Fibroblast of skin of back (primary cell): ENCODE measurements at places on chromosomes 13 and 19.

GRCh38 chr13:104766319-104766718 lies 1700.1 kb upstream of the SLC10A2 start:
- DNase-seq, result no peak

DNA sequence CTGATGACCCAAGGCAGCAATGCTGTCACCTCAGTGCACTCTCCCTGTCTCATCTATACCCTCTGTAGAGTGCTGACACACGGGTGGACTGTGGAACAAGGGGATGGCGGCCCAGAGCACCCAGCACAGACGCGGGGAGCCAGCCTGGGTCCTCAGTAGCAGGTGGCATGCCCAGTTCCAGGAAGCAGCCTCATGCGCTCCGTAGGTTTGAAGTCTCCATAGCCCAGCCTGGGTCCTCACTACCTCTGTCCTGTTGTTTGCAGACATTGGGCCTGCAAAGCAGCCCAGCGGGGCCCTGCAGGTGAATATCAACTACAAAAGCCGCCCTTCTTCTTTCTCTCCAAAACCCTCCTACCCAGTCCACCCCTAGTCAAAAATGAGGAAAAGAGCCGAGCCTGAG lies 5.0 kb upstream of the SLC7A9 start:
- no peak for DNase-seq

GRCh38 chr13:25062479-25062878 lies 33.5 kb upstream of the PABPC3 start:
- no peak for DNase-seq

DNA sequence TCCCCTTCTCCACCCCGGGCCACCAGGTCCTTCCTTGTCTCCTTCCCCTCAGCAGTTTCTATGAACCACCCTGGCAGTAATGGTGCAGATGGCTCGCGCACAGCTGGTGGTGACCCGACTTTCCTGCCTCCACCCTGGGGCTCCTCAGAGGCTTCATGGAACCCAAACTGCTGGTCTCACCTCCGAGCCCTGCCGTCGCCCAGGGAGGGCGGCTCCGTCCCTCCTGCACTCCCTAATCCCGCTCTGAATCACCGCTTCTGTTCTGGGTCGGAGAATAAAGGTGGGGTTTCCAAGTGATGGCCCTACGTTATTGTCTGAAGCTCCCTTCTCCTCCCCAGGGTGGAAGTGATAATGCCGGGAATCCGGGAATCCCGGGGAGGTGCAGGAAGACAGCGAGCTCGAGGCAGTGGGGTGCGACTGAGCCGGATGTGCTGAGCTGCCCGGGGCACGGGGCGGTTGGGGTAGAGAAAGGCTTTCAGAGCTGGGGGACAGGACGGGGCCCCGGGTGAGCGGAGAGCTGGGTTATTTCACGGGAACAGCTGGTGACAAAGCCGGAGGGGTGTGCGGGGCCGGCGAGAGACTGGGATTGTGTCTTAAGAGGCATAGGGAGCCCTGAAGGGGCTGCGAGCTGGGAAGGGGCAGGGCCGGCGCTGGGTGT lies 711 bp downstream of the FUT2 start:
- no peak for DNase-seq

DNA sequence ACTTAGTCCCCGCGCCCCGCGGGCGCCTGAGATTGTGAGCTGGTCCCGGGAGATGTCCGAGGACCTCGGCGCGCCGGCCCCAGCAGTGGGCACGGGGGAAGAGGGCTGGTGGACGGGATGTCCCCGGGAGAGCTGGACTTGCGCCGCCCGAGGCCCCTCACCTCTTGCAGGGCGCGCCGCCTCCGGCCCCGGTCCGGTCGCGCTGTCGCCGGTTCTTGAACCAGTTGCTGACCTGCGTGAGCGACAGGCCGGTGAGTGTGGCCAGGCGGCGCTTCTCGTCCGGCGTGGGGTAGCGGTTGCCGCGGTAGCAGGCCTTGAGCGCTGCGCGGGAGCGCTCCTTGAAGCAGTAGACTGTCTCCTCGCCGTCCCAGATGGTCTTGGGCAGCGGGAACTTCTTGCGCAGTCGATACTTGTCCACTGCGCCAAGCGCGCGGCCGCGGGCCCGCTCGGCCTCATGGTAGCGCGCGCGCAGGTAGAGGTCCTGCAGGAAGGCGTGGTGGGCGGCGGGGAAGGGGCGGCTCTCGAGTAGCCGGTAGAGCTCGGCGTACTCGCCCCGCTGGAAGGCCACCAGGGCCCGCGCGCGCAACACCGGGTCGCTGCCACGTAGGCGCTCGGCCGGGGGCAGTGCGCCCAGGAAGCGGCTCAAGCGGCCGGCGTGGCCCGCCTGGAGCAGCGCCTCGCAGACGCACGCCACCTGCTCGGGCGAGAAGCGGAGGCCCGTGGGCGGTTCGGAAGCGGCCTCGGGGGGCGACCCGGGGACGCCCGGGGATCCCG lies 984 bp downstream of the SIX5 start:
- DNase-seq, result peak; percentile 56

DNA sequence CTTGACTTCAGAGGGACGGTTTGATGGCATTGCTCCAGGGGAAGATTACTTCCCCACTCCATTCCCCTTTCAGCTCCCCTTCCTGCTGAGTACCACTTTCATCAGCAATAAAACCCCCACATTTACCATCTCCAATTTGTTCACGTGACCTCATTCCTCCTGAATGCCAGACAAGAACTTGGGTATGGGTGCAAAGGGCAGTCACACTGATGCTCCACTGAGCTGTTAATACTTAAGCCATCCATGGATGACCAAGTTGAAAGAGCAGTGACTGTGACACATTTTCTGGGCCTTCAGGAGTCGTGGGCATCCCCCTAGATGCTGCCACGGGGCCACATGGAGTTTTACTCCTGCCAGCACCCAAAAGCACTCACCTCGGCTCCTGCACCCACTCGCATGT lies 93.1 kb downstream of the STOML3 start:
- no peak for DNase-seq

DNA sequence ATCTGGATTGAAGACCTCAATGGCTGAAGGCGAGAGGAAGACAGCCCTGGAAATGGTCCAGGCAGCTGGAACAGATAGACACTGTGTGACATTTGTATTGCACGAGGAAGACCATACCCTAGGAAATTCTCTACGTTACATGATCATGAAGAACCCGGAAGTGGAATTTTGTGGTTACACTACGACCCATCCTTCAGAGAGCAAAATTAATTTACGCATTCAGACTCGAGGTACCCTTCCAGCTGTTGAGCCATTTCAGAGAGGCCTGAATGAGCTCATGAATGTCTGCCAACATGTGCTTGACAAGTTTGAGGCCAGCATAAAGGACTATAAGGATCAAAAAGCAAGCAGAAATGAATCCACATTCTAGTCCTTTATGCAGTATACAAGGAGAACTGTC lies 1.2 kb downstream of the POLR1D start:
- no peak for DNase-seq
